Lung (tissue), 17 donors: ENCODE measurements at places on chromosomes 5 and 9.

DNA sequence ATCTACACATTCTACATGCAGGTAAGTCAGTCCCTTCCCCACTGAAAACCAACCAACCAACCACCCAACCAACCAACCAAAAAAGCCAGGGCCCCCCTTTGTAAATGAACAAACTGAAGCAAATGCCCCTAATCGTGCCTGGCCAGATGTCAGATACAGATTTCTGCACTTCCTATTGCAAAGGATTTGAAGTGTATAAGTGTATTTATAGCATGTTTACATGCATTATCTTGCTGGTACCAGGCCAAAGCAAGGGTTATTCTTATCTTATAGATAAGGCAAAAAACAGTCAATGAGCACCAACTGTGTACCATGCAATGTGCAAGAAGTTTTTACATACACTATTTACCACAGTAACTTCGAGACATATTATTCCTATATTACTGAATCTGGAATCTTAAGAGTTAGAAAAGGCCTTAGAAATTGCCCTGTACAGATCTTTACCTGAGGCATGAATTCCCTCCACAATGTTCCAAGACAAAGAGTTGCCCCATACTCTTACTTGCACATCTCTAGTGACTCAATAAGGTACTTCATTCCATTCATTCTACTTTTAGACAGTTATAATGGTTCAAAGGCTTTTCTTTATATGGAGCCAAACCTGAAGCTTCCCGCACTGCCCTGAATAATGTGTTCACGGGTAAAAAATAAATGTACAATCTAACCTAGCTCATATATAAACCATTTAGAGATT lies 51.7 kb upstream of the NR5A1 start:
- DNase-seq = no peak

GRCh38 chr5:147156012-147156411 lies 78.8 kb upstream of the STK32A start:
- no peak for DNase-seq

GRCh38 chr5:92554447-92555085 lies 1026.5 kb downstream of the NR2F1-AS1 start:
- DNase-seq = no peak

DNA sequence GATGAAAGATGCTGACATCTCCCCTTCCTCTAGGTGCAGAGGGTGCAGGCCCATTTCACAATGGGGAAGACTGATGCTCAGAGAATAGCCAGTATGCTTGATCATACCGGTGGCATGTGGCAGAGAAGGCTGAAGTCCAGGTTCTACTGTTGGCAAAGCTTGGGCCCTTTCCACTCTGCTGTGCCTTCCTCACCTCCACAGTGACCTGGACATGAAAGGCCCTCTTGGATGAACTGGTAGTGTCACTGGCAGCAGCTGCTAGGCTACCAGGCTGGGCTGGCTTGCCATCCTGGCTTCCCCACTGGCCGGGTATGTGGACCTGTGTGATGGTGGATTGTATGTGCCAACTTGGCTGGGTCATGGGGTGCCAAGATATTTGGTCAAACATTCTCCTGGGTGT lies 92.0 kb downstream of the GADD45G start:
- no peak for DNase-seq

DNA sequence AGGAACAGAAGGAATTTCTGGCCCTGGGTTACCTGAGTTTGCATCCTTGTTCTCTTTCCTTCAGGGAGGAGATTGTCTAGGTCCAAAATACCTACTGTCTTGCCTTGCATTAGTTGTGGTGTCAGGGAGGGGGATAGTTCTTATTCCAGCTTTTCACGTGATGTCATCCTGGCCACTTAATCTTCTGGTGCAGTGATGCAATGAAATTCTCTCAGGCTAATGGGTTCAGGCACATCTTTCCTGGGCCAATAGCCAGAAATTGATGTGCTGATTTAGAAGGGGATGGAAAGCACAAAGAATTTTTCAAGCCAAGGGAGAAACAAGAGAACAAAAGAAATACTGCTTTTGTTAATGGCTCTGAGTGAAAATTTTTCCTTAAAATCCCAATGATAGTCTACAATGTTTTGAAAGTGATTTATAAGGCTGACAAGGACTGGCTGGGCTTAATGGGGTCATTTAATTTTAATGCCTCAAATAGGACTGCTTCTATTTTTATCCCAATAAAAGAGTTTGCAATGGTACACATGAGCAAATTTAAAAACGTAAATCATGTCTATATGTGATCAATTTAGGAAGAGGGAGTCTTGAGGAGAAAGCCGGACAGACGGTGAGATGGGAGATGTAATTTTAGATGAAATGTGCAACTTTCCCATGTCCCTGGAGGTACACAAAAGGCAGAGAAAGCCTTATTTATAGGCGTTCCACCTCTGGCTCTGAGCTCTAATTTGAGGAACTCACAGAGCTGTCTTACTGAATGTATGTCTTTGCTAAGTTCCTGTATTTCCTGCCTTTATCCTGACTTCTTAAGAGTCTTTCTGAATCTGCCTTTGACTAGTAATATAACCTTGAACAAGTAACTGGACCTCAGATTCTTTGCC lies 89.3 kb upstream of the SV2C start:
- no peak for DNase-seq

DNA sequence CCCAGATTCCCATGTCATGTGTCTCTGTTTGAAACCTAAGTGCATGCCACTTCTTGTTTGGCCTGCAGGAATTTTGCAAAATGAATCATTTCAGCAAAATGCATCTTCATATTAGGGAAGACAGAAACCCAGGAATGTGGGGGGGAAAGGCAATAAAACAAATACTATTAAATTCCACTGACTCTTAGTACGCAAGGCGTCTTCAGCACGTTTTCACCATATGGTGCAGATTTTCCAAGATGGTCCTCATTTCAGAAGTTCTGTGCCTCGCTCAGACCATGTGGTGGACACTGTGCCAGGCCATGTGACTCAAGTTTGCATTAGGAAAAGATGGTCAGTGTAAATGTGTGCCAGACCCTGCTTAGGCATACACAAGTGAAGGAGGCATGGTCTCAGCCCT lies 184.0 kb downstream of the ACTL7B start:
- no peak for DNase-seq
